ENCODE measurements at places on chromosomes 4 and X.

GRCh38 chrX:50920132-50920531 lies 9.6 kb downstream of the BMP15 start:
- DNase-seq = no peak

DNA sequence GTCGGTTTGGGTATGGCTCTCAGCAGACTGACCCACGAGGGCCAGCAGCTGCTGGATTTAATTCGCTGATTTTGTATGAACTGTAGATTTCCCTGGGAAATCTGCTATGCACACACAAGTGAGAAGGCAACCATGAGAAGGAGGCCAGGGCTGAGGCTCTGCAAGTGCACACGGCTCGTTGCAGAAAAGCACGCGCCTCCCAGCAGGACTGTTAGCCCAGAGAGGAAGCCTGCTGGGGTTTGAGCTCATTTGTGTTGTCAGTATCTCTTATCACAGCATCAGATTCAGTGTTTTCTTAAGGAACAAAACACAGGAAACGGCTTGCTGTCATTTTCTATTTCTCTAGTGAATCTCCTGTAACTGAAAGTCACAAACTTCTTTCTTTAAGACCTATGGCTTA lies 296.2 kb upstream of the FAT1 start:
- no peak for DNase-seq

DNA sequence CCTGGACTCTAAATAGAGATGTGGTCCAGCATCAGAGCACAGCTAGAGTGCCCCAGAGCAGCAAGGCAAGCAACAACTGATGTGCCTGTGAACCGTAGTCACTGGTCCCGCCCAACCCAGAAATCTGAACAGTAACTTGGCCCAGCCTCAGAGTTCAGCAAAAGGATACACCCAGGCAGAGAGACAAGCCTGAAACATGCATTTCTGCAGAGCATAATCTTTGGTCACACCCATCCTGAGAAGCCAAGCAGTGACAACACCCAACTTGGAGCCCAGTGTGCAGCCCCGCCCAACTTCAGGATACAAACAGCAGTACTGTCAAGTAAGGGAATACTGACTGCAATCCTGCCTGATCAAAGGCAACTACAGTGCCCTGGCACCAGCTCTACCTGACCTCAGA lies 78.9 kb downstream of the CCDC160 start:
- no peak for DNase-seq

- no peak for DNase-seq
These were observed 10.2 kb upstream of the KCNE5 start for GRCh38 chrX:109635146-109635545.

DNA sequence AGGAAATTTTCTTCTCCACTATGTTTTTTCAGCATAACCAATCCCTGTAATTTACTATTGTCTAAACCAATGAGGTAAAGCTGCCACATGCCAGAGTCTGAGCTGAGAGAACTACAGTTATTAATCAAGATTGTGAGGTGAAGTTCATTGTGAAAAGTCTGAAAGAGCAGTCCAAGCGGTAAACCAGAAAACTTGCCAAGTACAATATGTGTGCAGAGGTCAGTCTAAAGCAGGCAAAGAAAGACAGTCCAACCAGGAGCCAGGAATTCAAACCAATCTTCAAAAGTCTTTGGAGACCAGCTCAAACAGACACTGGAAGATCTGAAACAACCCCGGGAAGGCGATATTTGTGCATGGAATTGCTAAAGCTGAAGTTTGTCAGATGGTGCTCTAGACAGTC lies 229.1 kb upstream of the POU3F4 start:
- DNase-seq = no peak

GRCh38 chrX:33741807-33742206 lies 390.3 kb downstream of the FAM47A start:
- DNase-seq = no peak

GRCh38 chrX:1212532-1212931 lies at the start of gene CRLF2:
CRLF2 (minus strand) TSS chrX:1212649; CDS start chrX:1212634, 15 bp downstream.
- DNase-seq = no peak

DNA sequence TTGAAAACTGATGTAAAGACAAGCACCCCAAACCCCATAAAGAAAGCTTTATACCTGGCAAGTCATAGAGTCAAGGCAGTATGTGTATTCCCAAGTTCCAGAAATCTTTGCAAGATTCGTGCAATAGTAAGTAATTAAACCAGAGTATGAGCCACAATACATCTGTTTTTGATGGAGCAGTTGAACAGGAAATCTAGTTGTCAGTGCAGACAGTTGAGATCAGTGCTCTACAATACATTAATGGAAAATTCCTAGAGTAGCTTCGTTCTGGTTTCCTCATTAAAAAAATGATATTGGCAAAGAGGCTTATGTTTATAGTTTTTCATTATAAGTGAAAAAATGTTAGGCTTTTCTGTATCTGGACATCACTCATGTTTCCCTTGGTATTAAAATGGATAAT lies 575.3 kb downstream of the TRIML1 start:
- DNase-seq = no peak

DNA sequence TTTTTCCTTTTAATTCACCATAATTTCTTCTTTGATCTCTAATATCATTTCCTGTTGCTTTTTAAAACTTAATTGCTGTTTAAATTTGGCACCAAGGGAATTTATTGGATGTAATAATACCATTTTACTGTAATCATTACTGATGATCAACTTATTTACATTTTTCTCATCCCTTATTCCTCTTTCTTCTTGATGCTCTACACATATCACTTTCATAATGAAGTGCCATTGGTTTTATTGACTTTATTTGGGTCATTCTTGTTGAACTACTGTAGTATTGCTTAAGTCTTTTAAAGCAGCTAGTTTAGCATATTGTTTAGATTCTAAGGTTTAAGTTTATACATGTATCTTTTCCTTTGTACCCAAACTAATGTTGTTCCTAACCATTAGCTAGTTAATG lies 130.7 kb downstream of the SLC4A4 start:
- DNase-seq = no peak

GRCh38 chr4:104129243-104129642 lies 365.5 kb downstream of the CXXC4 start:
- no peak for DNase-seq

GRCh38 chr4:153538487-153539357 lies 72.6 kb downstream of the TMEM131L start:
- no peak for DNase-seq

- DNase-seq = no peak
These were observed 115.0 kb downstream of the AGTR2 start for GRCh38 chrX:116285501-116285900.

GRCh38 chr4:8257854-8258253 lies 11.7 kb upstream of the HTRA3 start:
- DNase-seq = no peak

GRCh38 chr4:15040916-15041463 lies 38.7 kb downstream of the CPEB2 start:
- no peak for DNase-seq

DNA sequence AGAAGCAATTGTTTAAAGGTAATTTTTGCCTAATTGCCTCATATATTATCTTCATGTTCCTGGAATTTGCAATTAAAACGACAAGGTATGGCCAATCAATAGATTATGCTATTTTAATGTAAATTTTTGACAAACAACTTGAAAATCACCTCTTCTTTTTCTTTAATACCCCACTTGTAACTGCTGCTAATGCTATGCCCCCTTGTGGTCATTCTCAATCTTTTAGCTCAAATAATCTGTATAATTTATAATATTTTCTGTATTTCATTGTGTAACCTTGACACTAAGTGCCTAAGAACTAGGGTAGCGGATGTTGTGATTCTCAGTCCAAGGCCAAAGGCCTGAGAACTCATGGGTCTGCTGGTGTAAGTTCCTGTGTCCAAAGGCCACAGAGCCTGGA lies 831.7 kb upstream of the POU3F4 start:
- DNase-seq = no peak

- no peak for DNase-seq
These were observed at the start of gene CABS1 for GRCh38 chr4:70334681-70335080. CABS1 (plus strand) TSS chr4:70334981; CDS start chr4:70335040, 59 bp downstream.

DNA sequence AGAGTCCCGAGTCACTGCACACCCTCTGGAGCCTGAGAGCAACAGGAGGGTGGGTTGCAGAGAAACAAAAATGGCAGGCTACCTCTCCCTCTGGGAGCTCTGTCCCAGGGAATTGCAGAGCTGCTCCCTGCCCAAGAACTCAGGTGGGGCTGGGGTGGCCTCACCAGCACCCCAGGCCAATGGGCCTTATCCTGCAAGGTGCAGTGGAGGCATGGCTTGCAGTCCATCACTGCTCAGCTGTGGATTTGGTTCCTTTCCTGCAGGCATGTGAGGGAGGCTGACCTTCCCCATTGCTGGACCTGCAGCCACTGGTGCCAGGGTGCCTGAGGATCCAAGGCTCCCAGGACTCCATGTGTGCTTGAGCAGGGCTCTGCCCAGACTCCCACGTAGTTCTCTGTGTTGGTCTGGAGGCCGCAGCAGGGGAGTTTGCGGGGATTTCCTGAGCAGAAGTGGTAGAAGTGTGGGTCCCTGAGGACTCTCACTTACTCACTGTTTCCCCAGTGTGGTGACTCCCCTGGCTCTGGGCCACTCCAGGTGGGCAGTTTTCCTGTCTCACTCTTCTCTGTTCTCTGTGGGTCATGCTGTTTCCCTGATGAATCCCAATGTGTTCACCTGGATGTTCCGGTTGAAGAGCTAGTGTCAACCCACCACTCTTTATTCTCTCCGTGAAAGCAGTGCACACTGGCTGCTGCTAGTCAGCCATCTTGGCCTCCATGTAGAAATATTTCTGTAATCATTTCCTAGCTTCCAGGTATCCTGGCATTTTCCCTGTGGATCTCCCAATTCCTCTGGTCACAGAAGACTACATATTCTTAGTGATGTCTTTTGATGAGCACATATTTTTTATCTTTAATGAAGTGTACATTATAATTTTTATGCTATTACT lies 82.3 kb downstream of the ARHGAP24 start:
- no peak for DNase-seq

DNA sequence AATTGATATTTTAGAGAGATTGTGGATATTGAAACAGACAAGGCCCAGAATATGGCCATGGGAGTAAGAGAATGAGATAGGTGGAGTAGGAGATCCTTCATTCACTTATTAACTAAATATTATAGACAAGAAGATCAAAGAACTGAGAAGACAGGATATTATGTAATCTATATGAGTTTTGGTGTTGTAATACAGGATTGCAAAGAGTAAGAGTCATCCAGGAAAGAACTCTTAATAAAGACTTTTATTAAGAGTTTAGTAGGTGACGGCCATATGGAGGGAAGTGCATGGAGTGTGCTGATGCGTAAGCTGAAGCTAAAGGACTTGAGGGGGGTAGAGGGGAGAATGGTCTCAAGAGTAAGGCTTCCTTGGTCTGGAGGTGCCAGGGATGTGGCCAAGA lies 153.7 kb downstream of the VEGFC start:
- no peak for DNase-seq

DNA sequence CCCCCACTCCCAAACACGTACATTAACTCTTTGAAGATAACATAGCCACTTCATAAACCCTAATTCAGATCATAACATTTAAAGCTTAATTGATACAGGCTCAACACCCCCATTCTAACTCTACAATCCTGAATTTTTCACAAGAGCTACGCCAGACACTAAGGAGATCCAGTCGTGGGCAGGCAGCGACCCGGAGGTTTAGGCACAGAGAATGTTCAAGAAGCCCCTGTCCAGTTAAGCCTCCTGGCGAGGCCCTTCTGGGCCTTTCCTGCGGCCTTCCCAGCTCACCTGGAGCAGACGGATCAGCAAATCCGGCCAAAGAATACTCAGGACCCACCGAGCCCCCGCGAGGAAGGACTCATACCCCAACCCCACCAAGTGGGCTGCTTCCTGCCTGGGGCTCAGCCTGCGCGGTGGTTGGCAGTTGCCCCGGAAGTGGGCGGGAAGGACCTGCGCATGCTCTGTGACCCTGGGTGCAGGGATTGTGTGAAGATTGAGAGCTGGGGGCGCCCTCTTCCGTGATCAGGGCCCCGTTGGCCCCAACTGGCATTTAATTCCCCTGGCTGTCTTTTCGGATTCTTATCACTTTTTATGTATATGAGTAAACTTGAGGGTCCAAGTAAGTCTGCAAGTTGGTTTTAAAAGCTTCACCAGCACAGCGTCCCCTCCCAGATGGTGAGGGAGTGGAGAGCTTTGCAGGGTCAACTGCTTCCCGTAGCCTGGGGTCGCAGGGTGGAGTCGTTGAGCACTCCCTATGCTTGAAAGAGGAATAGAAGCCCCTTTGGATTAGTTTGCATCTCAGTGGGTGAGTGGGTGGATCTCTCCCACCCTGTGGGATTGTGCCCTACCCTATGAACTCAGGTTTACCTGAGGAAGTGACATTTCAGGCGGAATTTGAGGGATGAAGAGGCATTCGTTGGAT lies at the start of gene TRIM61:
Gene TRIM61 (minus strand): TSS at position 415 of the 922 bp plus-strand sequence. CDS start 7,655 bp downstream, outside the sequence.
- DNase-seq = peak; percentile 58

DNA sequence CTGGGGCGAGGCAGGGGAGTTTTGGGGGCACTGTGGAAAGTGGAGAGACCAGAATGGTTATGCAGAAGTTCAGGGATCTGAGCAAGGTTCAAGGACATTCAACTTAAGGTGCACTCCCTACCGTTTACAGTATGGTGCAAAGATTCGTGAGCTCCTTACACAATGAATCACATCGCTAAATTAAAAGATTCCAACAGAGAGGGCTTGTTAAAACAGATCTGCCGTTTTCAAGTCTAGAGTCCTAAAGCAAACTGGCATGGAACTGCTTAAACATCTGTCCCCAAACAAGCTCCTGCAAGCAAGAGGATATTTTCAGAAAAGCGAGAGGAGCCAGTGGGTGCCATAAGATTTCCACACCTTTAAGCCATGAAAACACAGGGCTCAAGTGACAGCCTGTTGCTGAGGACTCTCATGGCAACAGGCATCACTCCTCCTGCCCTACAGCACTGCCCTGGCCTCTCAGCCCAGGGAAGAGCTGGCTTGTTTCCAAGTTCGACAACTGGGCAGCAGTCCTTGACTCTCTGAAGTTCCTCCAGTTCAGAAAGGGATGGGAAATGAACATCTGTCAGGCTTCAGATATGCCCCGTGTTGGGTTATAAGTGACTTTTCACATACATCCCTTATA lies 10.0 kb downstream of the FAM184B start:
- no peak for DNase-seq

- DNase-seq = no peak
These were observed 2158.6 kb upstream of the TENM3 start for GRCh38 chr4:180084561-180084960.

DNA sequence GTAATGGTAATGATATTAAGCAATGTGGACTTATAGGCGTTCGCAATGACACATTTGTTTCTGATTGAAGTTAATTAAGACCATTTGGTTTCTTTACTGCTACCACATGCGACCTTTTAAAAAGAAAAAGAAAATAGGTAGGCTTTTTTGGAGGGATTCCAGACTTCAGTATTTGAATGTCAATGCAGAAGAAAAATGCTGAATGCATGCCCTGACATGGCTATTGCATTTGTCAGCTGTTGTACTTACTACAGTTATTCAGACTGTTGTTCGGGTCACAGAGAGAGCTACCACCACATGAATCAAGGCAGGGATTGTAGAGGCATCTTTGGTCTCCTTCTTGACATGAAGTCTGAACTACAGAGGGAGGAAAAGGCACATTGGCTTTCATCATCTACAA lies 163.7 kb downstream of the CORIN start:
- no peak for DNase-seq
